ENCODE measurements at places on chromosomes 5 and 9. TPM values are rescaled to one million over a fixed set of nuclear protein-coding genes. Genes with fewer than 3 reads are reported as not detected.
A peak's percentile ranks its signal among the peaks of the same experiment; 100 is the strongest.

Gene DMRT2
- not detected for total RNA-seq

Gene PDCD1LG2
- not detected for total RNA-seq

Gene IFNB1
- total RNA-seq, result not detected

Gene SYK
- total RNA-seq, result 0.28 TPM

Gene SLC1A1
- 0.05 TPM for total RNA-seq

Gene BTNL9
- 37.5 TPM for total RNA-seq

Gene LEAP2
- 1.4 TPM for total RNA-seq

Gene GCNT4
- total RNA-seq, result 0.33 TPM

Gene KCNN2
- total RNA-seq, result not detected

Gene RUFY1
- 66.3 TPM for total RNA-seq

Gene SPEF2
- total RNA-seq, result 0.87 TPM

Gene EPB41L4A
- 0.87 TPM for total RNA-seq

- DNase-seq, result no peak
Measured at GRCh38 chr9:79664375-79664831, 92.6 kb downstream of the TLE4 start.

- no peak for DNase-seq
Measured at GRCh38 chr5:91245871-91246270, 137.2 kb downstream of the ARRDC3 start.

DNA sequence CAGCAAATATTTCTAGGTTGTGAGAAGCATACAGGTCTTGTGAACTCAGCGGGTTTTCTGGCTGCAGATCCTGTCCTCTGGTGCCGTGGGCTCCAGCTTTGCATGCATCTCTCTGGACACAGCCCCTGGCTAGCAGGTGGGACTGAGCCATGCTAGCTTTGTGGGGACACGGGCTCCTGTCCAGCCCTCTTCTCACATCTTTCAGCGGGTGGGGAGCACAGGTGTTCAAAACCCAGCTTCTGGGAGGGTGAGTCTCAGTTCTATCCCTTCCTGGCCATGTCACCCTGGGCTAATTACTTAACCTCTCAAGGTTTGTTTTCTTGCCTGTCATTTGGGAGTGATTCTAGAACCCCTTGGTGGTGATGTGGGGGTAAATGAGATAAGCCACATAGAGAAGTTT is 162.3 kb downstream of the ICE1 start:
- no peak for DNase-seq

- no peak for DNase-seq
Measured at GRCh38 chr9:78351816-78352215, 54.9 kb downstream of the PSAT1 start.

DNA sequence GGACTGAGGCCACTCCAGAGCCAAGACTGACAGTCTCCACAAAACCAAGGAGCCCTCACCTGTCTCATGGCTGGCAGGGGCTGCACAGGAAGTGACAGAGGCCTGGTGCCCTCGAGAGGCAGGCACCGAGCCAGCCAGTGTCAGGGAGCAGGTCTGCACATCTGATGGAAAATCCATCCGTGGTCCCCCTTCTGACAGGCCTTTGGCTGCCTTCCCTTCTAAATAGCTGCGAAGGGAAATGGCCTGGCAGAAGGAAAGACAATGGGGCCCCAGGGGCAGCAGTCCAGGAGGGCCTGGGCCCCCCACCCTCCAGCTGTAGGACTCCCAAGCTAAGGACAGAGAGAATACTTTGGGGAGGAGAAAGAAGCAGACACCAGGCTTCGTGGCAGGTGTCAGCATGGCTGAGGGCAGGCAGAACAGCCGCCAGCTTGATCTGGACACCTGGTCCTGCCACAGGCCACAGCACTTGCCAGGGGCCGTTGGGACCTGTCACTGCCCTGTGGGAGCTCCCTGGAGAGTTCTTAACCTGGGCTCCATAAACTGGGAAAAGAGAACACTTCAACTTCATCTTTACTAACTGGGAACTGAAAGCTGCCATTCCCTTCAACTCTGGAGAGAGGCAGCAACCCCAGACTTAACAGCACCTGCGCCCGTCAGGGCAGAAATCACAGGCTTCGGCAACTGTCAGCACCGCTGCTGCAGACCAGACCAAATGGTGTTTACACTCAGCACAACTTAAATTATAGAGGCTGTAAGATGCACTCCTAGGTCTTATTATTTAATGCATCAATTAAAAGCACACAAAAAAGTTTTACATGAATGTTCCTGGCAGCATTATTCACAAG is 22.0 kb downstream of the ADAMTS2 start:
- no peak for DNase-seq

GRCh38 chr5:9340085-9340484 is 205.8 kb downstream of the SEMA5A start:
- no peak for DNase-seq

- no peak for DNase-seq
Measured at GRCh38 chr5:77398896-77399295, 93.2 kb downstream of the WDR41 start.

- no peak for DNase-seq
Measured at GRCh38 chr5:15700373-15700772, 200.4 kb downstream of the FBXL7 start.

- DNase-seq, result no peak
Measured at GRCh38 chr5:65630981-65631380, 6.2 kb downstream of the SHLD3 start.

DNA sequence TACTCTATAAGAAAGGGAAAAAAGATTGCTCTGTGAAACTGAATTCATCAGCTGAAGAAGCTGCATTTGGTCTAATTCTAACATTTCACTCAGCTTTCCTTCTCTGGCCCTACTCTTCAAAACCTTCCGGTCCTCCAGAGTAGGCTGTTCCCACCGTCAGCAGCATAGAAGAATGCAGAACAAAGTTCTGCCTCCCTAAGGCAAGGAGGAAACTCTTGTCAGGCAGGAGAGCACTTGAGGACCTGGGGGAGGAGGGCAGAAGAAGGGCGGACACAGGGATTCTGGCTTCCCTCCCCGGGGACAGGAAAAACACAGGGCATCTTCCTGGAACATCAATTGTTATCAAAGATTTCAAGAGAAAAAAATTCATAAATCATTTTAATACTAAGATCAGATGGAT is 69.2 kb upstream of the SHB start:
- no peak for DNase-seq

- no peak for DNase-seq
Measured at GRCh38 chr5:150642567-150642927, 2.1 kb downstream of the SYNPO start.

- DNase-seq, result no peak
Measured at GRCh38 chr9:122040561-122041242, 52.4 kb downstream of the TTLL11 start.

GRCh38 chr5:145800181-145800580 is 35.0 kb downstream of the PRELID2 start:
- DNase-seq, result no peak

DNA sequence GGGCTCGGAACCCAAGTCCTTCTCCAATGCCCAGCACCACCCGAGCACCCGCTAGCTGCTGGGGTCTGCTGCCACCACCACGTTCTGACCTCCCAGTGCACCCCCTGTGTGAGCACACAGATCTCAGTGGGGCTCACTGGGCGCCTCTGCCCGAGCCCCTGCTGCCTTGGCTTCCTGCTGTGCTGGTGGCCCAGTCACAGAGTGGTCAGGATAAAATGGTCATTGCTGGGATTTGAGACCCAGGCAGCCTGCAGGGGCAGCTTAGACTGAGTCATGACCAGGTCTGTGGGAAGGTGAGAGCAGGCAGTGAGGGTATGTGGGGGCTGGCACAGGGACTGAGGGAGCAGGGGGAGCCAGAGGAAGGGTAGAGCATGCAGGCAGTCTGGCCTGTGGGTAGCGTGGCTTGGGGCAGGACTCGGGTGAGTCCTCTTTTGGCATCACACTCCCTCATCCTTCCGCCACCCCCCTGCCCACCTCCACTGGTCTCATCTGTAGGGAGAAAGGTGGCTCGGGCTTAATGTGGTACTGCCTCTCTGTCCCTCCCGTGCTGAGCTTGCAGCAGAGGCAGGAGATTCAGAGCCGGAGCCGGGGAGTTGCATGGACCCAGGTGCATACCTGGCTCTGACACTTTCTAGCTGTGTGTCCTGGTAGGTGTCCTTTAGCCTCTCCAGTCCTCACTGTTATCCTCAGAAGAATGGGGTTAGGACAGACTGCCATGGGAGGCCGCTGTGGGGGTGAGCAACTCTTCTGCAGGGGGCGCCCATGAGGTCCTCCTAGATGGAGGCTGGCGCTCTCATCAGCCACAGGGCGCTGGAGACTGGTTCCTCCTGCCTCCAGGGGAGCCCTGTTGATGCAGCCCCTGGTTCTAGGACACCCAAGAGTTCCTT is 32.1 kb downstream of the USP20 start:
- no peak for DNase-seq

GRCh38 chr5:163408311-163408923 is 29.0 kb upstream of the CCNG1 start:
- DNase-seq, result peak; percentile 28

- no peak for DNase-seq
Measured at GRCh38 chr9:137851516-137852267, 25.9 kb upstream of the CACNA1B start.

DNA sequence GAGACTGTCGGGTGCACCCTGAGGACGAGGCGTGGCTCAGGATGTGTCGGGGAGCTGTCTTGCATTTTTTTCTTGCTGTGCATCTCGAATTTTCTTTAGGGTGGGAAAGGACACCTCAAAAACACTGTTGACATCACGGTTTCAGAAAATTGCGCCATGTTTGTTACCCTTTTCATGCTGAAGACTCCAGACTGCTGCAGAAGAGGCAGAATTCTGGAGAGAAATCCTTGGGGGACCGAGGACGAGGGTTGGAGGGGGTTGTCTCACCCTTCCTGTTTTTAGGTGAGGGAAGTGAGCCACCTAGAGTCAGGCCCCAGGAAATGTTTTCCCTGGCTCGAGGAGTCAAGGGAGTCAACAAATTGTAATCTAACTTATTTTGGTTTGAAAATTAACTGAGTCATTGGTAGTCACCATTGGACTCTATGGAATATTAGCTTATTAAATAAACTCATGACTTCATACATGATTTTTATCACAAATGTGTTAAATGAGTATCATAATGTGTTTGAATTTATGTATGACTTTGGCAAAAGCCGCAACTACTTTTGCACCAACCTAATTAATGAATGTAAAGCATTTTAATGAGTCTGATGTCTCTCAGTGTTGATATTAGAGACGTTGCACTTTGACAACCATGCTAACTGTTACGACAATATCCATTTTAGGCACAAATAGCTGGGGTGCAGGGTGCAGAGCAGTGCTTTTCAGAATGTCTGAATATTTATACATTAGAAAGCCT is 724 bp upstream of the LYSMD3 start:
- DNase-seq, result peak; percentile 73

GRCh38 chr5:96896806-96897205 is 20.5 kb downstream of the ERAP2 start:
- no peak for DNase-seq

DNA sequence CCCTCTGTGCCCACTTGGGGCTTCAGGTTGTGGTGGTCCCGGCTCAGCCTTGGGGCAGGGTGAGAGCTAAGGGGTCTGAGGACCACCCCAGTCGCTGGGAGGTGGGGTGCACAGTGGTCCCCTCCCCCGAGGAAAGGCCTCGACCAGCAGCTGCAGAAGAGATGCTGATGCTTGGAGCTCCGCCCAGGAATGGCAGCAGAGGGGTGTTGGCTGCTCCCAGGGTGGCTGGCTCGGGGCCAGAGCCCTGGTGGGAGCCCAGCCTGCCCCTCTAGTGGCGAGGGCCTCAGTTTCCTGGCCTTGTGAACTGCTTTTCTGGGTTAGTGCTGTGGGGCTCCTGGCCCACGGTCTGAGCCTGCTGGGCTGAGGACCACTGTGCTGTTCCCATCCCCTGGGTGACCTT is 1.2 kb downstream of the DIPK1B start:
- DNase-seq, result no peak

DNA sequence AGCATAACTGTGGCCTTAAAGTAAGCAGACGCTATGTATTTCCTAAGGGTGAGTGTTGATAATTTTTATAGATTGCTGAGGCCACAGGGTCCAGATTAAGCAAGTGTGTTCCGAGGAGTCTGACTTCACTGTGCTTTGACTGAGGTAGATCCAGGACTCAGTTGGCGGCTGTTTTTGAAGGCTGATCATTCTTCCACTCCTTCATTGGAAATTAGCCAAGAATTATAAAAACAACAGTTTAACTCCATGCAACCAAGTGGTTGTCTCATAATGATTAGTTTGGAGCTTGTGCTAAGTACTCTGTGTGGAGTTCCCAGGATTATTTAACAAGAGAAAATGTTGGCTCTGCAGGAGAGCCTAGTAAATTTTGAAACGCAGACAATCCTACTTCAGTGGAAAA is 19.1 kb downstream of the IQGAP2 start:
- no peak for DNase-seq

- DNase-seq, result no peak
Measured at GRCh38 chr5:33761139-33761538, 130.7 kb downstream of the ADAMTS12 start.

DNA sequence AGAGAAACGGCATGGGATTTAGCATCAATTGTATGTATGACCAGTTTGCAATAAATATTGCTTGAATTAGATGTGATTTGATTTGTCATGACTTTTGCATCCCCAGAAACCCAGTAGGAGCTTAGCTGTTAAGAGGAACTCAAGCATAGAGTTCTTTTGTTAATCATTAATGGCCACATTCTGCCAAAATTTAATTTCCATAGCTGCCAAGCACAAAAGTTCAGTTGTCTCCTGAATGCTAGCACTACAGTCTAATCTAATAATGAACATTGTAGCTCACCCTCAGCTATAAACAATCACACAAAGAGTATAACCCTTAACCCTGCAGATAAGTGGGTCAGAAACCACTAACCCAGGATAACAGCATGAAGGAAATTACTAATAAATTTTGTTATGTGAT is 169.8 kb upstream of the GRAMD2B start:
- DNase-seq, result no peak

- no peak for DNase-seq
Measured at GRCh38 chr5:74491586-74491985, 148.9 kb downstream of the ENC1 start.

GRCh38 chr9:89444274-89444673 is 53.6 kb downstream of the SEMA4D start:
- DNase-seq, result no peak

DNA sequence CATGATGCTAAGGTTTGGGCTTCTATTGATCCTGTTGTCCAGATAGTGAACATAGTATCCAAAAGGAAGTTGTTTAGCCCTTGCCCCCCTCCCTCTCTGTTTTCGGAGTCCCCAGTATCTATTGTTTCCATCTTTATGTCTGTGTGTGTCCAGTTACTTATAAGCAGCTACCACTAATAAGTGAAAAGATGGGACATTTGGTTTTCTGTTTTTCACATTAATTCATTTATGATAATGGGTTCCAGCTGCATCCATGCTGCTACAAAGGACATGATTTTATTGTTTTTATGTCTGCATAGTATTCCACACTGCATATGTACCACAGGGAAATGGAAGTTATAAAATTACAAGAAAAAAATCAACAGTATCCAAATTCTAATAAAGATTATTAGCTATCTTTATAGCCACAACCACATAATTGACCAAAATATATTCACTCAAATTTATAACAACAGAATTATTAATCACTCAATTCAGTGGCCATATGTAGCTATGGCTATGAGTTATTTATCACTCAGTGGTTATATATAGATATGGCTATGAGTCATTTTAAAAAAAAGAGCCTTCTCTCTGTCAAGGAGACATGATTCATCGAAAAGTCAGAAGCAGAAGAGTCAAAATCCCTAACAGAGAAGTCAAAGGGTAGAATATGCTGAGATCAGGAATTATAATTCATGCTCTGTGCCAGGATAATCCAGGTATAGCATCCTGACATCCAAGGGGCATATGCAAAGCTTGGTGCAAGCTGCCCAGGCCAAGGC is 367.5 kb downstream of the DEPDC1B start:
- no peak for DNase-seq

Measured in Panc1 (cell line).